Uterus (tissue), 4 donors: ENCODE measurements at places on chromosomes 4 and X. TPM values are rescaled to one million over a fixed set of nuclear protein-coding genes. Genes with fewer than 3 reads are reported as not detected.

The ADD1 gene
- total RNA-seq = 161 TPM

The PPARGC1A gene
- total RNA-seq = 2.9 TPM

The PF4V1 gene
- total RNA-seq = not detected

DNA sequence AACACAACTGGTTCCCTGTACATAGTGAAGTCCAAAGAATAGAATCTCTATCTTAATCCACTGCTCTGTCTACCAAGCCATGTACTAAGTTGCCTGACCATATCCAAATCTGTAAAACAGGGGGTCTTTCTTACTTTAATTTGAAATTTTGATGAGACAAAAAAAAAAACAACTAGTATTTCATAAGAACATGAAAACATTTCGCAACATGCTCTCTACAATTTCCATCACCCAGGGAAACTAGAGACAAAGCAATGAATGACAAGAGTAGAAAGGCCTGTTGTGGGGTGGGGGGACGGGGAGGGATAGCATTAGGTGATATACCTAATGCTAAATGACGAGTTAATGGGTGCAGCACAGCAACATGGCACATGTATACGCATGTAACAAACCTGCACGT is 279.9 kb downstream of the PPP3CA start:
- H3K4me1 ChIP-seq = no peaks in the 10 kb centered on the region
- no peaks in the 10 kb centered on the region for H3K36me3 ChIP-seq
- no peak overlapping the region for H3K27ac ChIP-seq
- no peaks in the 10 kb centered on the region for H3K27me3 ChIP-seq
- H3K4me3 ChIP-seq = no peak overlapping the region
- no peak for DNase-seq

The DNAJB14 gene
- 33.5 TPM for total RNA-seq

The ERVMER34-1 gene
- 1.2 TPM for total RNA-seq

DNA sequence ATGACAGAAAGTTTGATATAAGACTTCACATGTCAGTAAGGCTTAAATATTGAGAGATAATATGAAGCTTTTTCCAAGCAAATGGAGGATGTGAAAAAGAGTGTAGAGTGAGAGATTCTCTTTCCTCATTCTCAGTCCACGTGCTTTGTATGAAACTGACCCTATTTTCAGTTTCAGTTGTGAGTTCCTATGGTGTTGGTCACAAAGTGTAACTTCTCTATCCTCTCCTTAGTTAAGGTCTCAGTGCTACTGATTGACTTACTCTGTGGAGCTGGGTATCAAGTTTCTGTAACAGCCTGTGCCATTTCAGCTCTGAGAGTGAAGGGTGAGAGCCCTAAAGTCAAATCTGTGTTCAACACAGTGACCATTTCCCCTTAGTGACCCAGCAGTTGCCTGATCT is 277.2 kb downstream of the EPHA5 start:
- no peaks in the 10 kb centered on the region for H3K4me1 ChIP-seq
- no peak overlapping the region for H3K27ac ChIP-seq
- no peak for DNase-seq
- H3K4me3 ChIP-seq = no peak overlapping the region
- H3K27me3 ChIP-seq = no peaks in the 10 kb centered on the region

- H3K36me3 ChIP-seq = no peaks in the 10 kb centered on the region
- no peak overlapping the region for H3K4me3 ChIP-seq
- H3K27me3 ChIP-seq = no peaks in the 10 kb centered on the region
- H3K4me1 ChIP-seq = no peaks in the 10 kb centered on the region
Observed at GRCh38 chr4:162909952-162910351, 256.7 kb downstream of the NAF1 start.

The SLC6A14 gene
- total RNA-seq = not detected

GRCh38 chrX:134745636-134746409 is 87.6 kb upstream of the PLAC1 start:
- H3K36me3 ChIP-seq = no peaks in the 10 kb centered on the region
- no peak overlapping the region for H3K4me3 ChIP-seq
- no peak for DNase-seq
- no peaks in the 10 kb centered on the region for H3K4me1 ChIP-seq
- H3K27me3 ChIP-seq = no peaks in the 10 kb centered on the region

GRCh38 chr4:80412322-80412721 is 76.8 kb downstream of the CFAP299 start:
- H3K4me3 ChIP-seq = no peak overlapping the region
- no peaks in the 10 kb centered on the region for H3K27me3 ChIP-seq
- no peak for DNase-seq
- no peaks in the 10 kb centered on the region for H3K4me1 ChIP-seq
- H3K36me3 ChIP-seq = no peaks in the 10 kb centered on the region
- no peak overlapping the region for H3K27ac ChIP-seq

- H3K4me1 ChIP-seq = no peaks in the 10 kb centered on the region
- H3K27me3 ChIP-seq = no peaks in the 10 kb centered on the region
- no peak overlapping the region for H3K4me3 ChIP-seq
- H3K27ac ChIP-seq = no peak overlapping the region
- no peak for DNase-seq
Observed at GRCh38 chrX:10986616-10987015, 124.5 kb upstream of the HCCS start.

- H3K27ac ChIP-seq = no peak overlapping the region
- no peaks in the 10 kb centered on the region for H3K27me3 ChIP-seq
- H3K4me1 ChIP-seq = no peaks in the 10 kb centered on the region
- H3K36me3 ChIP-seq = no peaks in the 10 kb centered on the region
- no peak for DNase-seq
Observed at GRCh38 chr4:17599826-17600225, 14.6 kb upstream of the MED28 start.

- DNase-seq = no peak
- no peaks in the 10 kb centered on the region for H3K4me1 ChIP-seq
- H3K27ac ChIP-seq = no peak overlapping the region
- H3K27me3 ChIP-seq = no peaks in the 10 kb centered on the region
- H3K4me3 ChIP-seq = no peak overlapping the region
Observed at GRCh38 chr4:177802162-177802561, 359.9 kb upstream of the AGA start.

GRCh38 chrX:117919755-117920154 is 196.9 kb downstream of the KLHL13 start:
- H3K36me3 ChIP-seq = no peaks in the 10 kb centered on the region
- H3K4me1 ChIP-seq = no peaks in the 10 kb centered on the region
- H3K27ac ChIP-seq = no peak overlapping the region
- no peaks in the 10 kb centered on the region for H3K27me3 ChIP-seq

DNA sequence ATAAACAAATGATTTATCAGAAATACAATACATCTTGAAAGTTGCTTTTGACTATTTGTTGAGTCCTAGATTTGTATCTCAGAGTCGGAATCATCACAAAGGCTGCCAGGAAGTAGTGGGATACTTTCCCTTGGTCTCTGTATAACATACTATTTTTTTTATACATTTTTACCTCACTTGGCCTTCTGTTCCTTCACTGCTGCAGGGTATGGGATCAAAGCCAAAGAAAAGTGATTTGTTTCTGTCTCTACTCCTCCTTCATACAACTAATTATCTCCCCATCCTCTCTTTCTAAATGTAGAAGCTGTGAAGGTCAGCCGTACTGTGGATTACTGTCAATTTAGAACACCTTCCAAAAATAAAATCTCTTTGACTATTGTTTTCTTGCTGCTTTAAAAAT is 24.9 kb downstream of the PALLD start:
- no peak for DNase-seq
- H3K4me1 ChIP-seq = no peaks in the 10 kb centered on the region
- H3K27me3 ChIP-seq = no peaks in the 10 kb centered on the region
- no peaks in the 10 kb centered on the region for H3K36me3 ChIP-seq
- H3K4me3 ChIP-seq = no peak overlapping the region

The IL3RA gene
- total RNA-seq = 9.0 TPM

GRCh38 chr4:105536601-105537000 is 15.8 kb upstream of the ARHGEF38 start:
- H3K4me1 ChIP-seq = no peaks in the 10 kb centered on the region
- DNase-seq = no peak
- no peaks in the 10 kb centered on the region for H3K36me3 ChIP-seq
- no peak overlapping the region for H3K4me3 ChIP-seq

DNA sequence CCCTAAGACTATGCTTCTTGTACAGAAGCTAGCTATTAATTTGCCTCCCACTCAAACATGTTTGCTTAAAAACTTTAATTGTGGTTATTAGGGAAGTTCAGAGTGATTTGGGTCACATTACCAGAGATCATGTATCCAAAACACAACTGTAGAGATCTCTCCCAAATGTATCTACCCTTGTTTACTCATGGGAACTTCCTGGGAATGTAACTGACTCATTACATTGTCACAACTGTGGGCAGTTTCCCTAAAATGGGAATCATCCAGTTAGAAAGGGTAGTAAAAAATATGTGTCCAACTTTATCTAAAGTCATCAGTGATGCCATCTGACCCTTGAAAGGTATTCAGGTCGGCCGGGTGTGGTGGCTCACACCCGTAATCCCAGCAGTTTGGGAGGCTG is 40.3 kb upstream of the GLRA3 start:
- H3K4me3 ChIP-seq = no peak overlapping the region
- DNase-seq = no peak
- no peak overlapping the region for H3K27ac ChIP-seq
- H3K4me1 ChIP-seq = no peaks in the 10 kb centered on the region
- no peaks in the 10 kb centered on the region for H3K36me3 ChIP-seq
- H3K27me3 ChIP-seq = no peaks in the 10 kb centered on the region

The ALPK1 gene
- total RNA-seq = 42.2 TPM

The ZCCHC18 gene
- 7.2 TPM for total RNA-seq

- peaks cover 8% of the 10 kb centered on the region for H3K27me3 ChIP-seq
- no peaks in the 10 kb centered on the region for H3K36me3 ChIP-seq
- no peak overlapping the region for H3K27ac ChIP-seq
- DNase-seq = no peak
- H3K4me3 ChIP-seq = no peak overlapping the region
Observed at GRCh38 chrX:23981711-23982110, 45.3 kb downstream of the KLHL15 start.

DNA sequence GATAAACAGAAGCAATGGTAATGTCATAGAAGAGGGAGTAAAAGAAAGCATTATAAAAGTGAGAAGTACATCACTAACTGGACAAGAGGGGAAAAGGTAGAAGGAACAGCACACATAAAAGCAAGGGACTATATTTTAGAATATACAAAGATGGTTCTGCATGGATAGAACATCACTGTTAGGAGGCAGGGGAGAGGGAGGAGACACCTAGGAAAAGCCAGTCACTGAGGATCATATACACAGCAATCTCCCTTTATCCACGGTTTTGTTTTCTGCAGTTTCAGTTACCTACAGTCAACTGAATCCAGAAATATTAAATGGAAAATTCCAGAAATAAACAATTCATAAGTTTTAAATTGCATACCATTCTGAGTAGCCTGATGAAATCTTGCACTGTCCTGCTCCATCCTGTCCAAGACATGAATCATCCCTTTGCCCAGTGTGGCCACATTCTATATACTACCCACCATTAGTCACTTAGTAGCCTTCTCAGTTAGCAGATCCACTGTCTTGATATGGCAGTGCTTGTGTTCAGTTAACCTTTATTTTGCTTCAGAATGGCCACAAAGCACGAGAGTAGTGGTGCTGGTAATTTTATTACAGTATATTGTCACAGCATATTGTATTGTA is 74.2 kb downstream of the PPA2 start:
- H3K4me3 ChIP-seq = no peak overlapping the region
- H3K4me1 ChIP-seq = no peaks in the 10 kb centered on the region
- H3K36me3 ChIP-seq = no peaks in the 10 kb centered on the region
- H3K27ac ChIP-seq = no peak overlapping the region

The MAP9 gene
- 27.4 TPM for total RNA-seq

DNA sequence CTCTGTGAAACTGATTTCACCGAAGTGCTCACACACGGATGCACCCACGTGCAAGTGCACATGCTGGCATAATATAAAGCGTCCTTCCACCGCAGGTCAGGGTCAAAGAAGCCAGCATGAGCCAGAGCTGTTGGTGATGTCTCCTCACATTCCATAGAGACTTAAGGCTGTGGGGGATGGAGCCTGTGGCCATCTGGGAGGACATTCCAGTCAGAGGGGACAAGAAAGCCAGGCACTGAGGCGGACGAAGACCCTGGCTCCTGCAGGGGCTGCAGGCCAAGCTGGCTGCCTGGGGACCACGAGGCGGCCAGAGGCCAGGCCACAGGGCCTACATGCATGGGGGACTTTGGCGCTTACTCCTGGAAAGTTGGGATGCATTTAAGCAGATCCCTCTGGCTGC is 7.7 kb downstream of the RNF212 start:
- H3K4me3 ChIP-seq = no peak overlapping the region
- DNase-seq = no peak
- H3K4me1 ChIP-seq = no peaks in the 10 kb centered on the region
- H3K27ac ChIP-seq = no peak overlapping the region
- no peaks in the 10 kb centered on the region for H3K27me3 ChIP-seq

The TMEM154 gene
- 4.4 TPM for total RNA-seq

The SPANXB1 gene
- not detected for total RNA-seq

The FAM236A gene
- not detected for total RNA-seq

- H3K4me1 ChIP-seq = no peaks in the 10 kb centered on the region
- no peaks in the 10 kb centered on the region for H3K36me3 ChIP-seq
- no peak for DNase-seq
Observed at GRCh38 chrX:48741834-48742233, 19.7 kb upstream of the GLOD5 start.

DNA sequence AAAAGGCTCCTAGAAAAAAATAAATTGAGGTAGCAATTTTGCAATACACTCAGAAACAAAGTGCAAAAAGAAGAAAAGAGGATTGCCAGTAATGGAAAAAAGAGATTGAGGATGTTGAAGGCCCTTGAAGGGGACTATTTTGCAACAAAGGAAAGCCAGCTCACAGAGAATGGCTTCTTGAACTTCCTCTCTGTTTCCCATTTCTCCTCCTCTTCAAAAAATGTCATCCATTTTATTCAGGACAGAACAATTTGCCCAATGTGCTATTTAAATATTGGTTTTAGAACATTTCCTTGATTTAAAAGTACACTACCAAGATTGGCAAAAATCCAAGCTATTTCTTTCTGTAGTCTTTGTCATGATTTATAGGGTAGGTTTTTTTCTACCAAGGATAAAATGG is 60.2 kb downstream of the GASK1B start:
- DNase-seq = no peak
- no peak overlapping the region for H3K27ac ChIP-seq
- no peaks in the 10 kb centered on the region for H3K4me1 ChIP-seq
